ENCODE measurements at places on chromosomes 16 and 17. TPM values are rescaled to one million over a fixed set of nuclear protein-coding genes. Genes with fewer than 3 reads are reported as not detected.
A peak's percentile ranks its signal among the peaks of the same experiment; 100 is the strongest.

DNA sequence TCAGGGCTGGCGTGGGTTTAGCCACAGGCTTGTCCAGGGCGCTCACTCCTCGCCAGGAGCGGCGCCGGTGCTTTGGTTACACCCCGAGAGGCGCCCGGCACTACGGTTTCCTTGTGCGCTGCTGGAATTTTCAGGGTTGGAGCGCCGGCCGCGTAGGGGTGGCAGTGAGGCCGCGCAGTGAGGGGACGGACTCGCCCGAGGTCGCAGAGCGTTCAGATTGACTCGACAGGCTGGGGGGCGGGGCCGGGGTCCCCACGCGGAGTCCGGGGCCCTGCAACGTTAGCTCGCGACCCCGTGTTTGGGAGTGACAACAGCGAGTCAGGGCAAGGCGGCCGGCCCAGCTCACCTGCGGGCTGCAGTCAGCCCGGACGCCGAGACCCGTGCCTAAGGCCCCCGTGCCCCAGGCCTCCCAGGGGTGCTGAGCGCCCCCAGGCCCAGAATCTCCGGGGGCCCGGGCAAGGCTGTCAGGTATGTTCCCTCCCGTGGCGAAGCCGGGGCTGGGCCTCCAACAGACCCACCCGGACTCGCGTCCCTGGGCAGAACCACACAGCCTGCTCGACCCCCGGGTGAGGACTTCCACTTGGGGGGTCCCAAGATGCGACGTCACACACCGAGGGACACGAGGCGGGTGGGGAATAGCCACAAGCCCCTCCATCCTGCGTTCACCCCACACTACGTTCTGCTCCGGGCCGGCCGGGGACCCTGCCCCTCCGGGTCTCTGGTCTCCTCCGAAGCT lies 1.3 kb upstream of the ACTG1 start:
- peak; percentile 90 for DNase-seq

The CACNG5 gene
- total RNA-seq = not detected

The CTRB1 gene
- total RNA-seq = not detected

The CCL2 gene
- 27.5 TPM for total RNA-seq

- DNase-seq = peak; percentile 40
These were observed 14.0 kb downstream of the VPS53 start for GRCh38 chr17:700504-701094.

- peak; percentile 32 for DNase-seq
These were observed 628.1 kb downstream of the WWOX start for GRCh38 chr16:78727536-78727935.

GRCh38 chr16:1447965-1448364 lies 3.6 kb upstream of the CCDC154 start:
- no peak for DNase-seq

- DNase-seq = no peak
These were observed 212.8 kb downstream of the MSI2 start for GRCh38 chr17:57468932-57469775.

The NPIPB9 gene
- total RNA-seq = 3.2 TPM

GRCh38 chr17:40511136-40511535 lies 9.7 kb upstream of the TNS4 start:
- DNase-seq = no peak

The CPHXL2 gene
- total RNA-seq = not detected

The NT5M gene
- total RNA-seq = 3.4 TPM

DNA sequence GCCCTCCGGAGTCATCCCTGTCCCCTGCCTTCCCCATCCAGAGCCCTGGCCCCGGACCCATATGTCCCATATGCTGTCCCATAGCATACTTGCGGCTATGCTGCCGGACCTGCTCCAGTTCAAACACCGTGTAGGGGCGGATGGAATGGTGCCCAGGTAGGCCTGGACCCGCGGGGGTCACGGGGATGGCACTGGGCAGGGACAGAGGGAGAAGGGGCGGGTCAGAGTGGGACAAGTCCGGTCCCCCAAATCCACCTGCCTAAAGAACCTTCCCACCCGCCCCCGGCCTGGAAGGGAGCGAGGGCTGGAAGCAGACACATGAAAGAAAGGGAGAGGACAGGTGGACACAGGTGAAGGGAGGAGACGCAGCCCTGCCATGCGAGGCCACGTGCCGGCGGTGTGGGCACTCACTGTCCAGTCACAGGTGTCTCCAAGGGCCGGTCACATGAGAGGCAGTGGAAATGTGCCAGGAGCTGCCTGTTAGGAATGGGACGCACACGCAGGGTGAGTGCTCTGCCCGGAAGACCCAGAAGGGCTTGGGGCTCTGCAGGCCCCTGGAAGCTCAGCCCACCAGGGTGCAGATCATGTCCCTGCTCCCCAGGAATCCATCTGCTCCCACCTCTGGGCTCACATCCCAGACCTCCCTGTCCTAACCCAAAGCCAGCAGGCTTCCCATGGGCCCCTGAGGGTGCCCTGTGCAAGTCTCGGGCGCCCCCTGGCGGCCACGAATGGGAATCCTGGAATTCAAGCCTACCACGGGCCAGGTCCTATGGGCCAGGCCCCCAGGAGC lies 14.0 kb downstream of the UBALD2 start:
- peak; percentile 91 for DNase-seq

The PLD6 gene
- 0.24 TPM for total RNA-seq

DNA sequence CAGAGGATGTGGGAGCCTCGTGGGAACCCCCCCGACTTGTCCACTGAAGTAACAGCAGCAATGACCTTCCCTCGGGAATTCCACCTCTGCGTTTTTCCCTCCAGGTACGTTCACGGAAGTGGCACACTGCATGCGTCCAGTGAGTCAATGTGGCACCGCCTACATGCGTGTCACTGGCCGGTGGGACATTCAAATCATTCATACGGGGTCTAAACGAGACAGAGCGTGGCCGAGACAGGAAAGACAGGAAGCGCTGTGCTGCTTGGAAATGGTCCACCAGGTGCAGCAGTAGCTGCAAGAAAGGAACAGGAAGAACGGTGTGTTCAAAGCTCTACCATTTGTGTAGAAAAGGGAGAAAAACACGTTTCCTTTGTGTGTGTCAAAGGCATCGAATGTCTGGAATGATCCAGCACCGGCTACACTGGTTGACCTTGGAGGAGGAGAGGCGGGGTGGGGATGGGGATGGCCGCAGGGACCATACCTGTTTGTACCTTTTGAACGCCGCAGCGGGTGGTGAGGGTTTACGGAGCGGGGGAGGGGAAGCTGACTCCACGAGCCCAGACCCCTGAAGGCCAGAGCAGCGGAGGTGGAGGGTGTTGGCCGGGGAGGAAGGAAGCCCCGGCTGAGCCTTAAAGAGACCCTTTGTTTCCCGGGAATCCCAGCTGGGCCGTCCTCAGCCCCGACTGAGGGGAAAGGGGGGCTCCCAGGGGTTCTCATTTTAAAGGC lies 1.7 kb upstream of the PGAP6 start:
- peak; percentile 82 for DNase-seq

- DNase-seq = no peak
These were observed 181.3 kb downstream of the CDH13 start for GRCh38 chr16:82808036-82808435.

The RHBDL1 gene
- 2.3 TPM for total RNA-seq

DNA sequence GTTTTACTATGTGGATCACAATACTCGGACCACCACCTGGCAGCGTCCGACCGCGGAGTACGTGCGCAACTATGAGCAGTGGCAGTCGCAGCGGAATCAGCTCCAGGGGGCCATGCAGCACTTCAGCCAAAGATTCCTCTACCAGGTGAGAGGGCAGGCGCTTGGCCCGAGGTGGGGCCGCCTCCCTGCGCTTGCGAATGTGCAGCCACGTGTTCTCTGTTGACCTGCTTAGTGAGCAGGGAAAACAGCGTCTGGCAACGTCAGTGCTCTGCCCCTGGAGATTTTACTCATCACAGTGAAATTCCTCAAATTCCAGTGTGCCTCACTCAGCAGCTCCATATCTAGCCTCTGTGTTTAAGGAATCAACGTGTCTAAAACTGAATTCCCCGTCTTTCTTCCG lies 33.4 kb upstream of the CLEC18A start:
- peak; percentile 87 for DNase-seq

GRCh38 chr16:1222553-1223354 lies 2.3 kb downstream of the TPSG1 start:
- no peak for DNase-seq

GRCh38 chr17:77212833-77213777 lies 72.3 kb downstream of the SEC14L1 start:
- DNase-seq = no peak

DNA sequence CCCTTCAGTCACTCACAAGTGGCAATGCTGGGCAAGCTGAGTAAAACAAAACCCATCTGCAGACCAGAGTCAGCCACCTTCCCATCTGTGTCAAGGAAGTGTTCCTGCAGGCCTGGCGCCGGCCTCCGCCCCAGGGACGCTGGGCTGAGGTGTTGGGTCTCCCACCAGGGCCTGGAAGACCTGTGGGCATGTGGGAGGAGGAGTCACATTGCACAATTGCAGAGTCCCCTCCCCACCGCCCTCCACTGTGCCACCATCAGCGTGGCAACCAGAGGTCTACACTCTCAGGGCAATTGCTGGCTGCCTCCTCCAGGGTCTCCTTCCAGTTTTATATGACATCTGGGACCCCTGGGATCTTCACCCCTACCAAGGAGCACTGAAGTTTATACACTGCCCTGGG lies 3.0 kb upstream of the MYO15A start:
- no peak for DNase-seq

DNA sequence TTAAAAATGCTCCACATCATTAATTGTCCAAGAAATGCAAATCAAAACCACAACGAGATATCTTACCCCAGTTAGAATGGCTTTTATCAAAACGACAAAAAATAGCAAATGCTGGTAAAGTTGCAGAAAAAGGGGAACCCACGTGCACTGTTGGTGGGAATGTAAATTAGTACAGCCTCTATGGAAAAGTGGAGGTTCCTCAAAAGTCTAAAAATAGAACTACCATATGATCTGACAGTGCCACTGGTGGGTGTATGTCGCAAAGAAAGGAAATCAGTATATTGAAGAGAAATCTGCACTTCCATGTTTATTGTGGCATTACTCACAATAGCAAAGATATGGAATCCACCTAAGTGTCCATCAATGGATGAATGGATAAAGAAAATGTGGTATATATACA lies 38.2 kb upstream of the ZFHX3 start:
- DNase-seq = no peak

The ASPHD1 gene
- 18.6 TPM for total RNA-seq

DNA sequence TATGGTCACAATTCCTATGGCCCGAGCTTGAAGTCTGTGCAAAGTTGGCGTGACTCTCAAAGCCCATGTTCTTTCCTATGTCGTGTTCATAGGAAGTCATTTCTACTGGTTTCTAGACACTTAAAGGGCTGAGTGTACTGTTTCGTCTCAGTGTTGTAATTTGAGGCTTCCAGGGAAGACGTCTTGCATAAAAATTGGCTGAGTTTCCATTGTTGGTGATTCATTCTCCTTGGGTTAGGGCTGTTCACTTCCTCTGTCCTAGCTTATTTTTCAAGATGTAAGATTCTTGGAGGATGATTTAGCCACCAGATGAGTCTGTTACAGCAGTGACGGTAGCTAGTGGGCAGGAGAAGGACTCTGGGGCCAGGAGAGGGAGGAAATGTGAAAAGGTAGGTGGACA lies 43.1 kb downstream of the PIK3R5 start:
- DNase-seq = peak; percentile 19

DNA sequence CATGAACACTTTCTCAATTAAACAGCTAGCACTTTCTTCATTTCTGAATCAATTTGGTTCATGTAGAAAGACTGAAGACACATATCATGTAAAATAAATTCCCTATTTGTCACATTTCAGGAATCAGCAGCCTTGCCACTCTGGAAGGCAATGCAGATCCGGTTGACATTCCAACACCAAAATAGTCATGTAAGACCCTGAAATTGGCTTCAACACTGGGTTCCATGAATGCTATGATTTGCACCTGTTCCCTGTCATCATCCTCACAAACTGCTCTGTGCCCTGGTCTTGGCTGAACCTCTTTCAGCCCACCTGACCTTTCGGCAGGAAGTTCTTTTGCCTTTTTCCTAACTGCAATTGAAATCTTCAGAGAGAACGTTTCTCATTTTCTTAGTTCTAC lies 156.9 kb downstream of the CDH8 start:
- no peak for DNase-seq

The PNMT gene
- total RNA-seq = 51.9 TPM

DNA sequence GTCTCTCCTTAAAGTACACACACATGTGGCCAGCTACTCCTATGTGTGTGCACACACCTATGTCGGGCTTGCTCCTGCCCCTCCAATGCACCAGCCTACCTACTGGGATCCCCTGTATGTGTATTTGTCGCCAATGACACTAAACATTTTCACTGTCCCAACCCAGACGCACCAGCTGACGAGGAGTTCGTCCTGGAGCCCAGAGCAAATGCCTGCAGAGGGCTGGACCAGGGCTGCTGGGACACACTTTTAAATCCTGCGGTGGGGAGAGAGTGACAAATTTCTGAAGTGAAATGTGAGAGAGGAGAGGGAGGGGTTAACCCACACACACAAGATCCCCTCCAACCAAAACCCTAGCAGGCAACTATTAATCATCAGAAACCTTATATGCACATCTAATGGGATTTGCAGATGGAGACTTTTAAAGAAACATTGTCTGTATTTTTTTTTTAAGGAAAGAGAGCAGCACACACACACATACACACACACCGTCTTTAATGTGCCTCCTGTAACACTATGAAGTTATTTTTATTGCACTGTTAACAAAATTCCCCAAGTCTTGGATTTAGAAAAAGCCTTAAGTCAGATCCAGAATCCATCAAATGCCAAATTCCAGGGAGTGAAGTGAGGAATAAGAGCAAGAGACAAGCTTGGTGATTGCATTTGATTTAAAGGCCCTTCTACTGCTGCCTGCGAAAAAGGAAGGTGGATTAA lies at the start of gene MEOX1:
TSS of gene MEOX1 (minus strand) at position 224 of the 714 bp plus-strand sequence. CDS start 388 bp downstream, outside the sequence.
- DNase-seq = no peak

The KRT222 gene
- 2.8 TPM for total RNA-seq

DNA sequence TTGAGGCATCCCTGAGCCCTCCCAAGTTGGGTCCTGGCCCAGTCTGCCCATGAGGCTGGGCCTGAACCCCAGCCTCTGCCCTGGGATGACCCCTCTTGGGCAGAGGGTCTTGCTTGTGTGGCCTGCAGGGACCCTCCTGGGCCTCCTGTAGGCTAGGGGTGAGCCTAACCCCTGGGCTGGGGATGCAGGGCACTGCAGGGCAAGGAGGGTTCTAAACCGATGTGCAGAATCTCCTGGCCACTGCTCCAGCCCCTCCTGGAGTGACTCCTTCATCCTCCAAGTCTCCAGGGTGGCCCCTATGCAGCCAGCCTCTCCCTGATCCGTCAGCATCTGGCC lies 37.5 kb downstream of the LGALS9 start:
- no peak for DNase-seq

The CCL3 gene
- 12.7 TPM for total RNA-seq

DNA sequence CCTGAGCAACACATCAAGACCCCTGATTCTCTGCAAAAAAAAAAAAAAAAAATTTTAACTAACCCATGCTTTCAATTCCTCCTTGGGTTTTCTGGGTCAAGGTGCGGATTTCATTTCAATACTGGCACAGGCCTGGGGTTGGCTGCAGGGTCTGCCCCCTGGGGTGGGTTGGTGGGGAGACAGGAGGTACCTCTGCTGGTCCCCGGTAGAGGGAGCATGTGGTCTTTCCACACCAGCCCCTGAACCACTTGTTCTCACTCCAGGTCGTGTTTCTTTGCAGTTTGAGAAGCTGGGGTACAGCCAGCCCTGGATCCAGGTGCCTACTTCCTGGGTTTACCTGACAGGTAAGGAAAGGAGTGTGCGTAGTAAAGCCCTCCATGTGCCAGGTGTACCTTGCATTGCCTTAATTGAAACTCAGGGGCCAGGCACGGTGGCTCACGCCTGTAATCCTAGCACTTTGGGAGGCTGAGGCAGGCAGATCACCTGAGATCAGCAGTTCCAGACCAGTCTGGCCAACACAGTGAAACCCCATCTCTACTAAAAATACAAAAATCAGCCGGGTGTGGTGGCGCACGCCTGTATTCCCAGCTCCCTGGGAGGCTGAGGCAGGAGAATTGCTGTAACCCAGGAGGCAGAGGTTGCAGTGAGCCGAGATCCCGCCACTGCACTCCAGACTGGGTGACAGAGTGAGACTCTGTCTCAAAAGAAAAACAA lies 21.8 kb downstream of the SDR42E2 start:
- no peak for DNase-seq

Measured in hepatocyte (in vitro differentiated cells).